ENCODE measurements at places on chromosomes 13 and 19.

GRCh38 chr13:57631596-57632275 lies at the start of gene PCDH17:
Gene PCDH17, plus strand, starts transcription at chr13:57631744. Its CDS starts 803 bp downstream, at chr13:57632547.
- no peak for DNase-seq

DNA sequence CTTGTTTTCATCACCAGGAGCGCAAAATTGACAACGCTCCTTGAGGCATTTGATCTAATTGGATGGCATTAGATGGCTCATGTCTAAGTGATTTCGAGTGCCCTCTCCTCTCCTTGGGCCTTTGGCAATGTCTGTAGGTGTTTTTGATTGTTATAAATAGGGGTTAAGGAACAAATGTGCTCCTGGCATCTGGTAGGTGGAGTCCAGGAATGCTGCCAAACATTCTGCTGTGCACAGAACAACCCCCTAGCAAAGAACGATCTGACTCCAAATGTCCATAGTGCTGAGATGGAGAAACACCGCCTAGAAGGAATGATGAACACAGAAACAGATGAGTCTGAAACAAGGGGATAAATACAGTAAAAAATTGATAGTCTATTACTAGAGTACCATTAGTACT lies 68.0 kb upstream of the C1QTNF9B start:
- no peak for DNase-seq

DNA sequence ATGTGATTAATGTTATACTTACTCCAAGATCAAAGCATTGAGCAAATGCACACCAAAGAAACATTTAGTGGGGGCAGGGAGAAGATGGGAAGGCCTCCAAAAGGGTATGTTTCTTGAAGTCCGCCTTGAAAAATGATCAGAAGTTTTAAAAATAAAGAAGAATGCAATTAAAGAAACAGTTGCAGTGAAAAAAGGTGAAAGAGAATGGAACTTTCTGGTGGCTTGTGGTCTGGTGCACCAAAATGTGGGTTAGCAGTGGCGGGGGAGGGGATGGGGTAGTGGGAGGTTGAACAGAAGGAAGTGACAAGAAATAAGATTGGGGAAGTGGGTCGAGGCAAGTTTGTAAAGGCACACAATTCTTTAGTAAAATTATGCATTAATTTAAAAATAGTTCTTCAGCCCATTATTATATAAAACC lies 2.5 kb downstream of the LCP1 start:
- DNase-seq = peak; percentile 71

DNA sequence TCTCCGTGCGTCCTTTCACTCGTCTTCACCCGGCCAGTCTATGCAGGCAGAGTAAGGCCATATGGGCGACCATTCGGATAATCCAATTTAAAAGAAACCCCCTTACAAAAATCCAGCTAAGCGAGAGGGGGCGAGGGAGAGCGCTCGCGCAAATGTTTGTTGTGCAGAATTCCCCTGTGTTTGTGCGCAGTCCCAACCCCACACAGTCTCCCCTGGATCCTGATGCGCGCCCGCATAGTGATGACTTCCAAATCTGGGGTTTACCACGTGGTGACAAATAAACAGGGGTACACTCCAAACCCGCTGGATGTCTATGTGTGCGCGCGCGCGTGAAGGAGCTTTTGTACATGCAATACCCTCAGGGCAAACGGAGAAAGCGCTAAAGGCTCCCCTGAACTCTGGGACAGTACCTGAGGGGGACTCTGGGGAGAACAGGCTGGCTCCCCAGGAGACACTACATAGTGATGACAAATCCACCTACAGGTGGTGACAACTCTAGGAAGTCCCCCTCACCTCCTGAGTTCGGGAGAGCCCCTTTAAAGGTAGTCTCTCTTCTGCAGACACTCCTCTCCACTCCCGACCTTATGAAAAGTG lies 8.5 kb downstream of the SOX21 start:
- no peak for DNase-seq

- DNase-seq = peak; percentile 54
Measured at GRCh38 chr19:8571006-8571411, 6.2 kb downstream of the MYO1F start.

DNA sequence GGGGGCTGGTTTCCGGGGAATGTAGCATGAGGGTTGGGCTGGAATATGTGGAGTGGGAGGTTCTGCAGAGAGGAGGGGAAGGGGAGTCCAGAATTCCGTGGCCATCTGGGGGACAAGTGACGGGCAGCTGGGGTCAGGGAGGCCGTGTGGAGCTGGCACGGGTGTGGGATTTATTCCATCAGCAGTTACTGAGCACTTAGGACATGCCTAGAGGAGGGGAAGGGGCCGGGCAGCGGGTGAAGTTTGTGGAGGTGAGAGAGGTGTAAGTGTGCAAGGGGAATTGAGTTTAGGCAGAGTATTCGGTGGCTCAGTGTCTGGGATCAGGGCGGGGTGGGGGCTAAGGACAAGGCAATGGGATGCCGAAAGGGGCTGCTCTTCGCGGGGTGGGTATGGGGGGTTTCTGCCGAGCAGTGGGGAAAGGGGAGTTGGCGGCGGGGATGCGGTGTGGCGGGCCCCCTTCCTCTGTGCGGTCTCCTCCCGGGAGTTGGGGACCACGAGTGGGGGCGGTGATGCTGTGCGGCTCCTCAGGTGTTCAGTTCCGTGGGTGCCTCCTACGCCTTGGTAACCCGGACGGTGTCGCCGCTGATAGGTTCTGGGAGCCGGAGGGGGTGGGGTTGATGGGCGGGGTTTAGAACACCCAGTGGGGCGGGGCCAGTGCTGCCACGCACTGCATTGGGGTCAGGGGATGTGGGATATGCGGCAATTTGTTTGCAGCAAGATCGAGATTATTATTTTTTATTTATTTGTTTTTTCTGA lies 5.4 kb downstream of the CCDC61 start:
- DNase-seq = peak; percentile 47

DNA sequence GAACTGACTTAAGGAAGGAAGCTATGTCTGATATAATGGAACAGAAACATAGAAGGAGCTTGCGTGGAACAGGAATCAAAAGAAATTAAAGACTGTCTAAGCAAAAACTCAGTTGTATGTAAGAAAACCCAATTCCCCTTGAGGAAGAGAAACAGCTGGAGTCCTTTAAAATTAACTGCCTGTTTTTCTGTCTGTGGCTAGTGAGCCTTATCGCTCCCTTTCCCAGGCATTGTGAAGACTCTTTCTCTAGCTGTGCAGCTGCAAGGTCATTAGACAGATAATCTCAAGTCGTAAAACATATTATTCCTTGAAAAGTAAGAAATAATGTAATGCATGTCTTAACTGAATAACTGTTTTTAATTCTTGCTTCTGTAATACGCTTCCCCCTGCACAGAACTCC lies 39.7 kb upstream of the IGSF23 start:
- no peak for DNase-seq

DNA sequence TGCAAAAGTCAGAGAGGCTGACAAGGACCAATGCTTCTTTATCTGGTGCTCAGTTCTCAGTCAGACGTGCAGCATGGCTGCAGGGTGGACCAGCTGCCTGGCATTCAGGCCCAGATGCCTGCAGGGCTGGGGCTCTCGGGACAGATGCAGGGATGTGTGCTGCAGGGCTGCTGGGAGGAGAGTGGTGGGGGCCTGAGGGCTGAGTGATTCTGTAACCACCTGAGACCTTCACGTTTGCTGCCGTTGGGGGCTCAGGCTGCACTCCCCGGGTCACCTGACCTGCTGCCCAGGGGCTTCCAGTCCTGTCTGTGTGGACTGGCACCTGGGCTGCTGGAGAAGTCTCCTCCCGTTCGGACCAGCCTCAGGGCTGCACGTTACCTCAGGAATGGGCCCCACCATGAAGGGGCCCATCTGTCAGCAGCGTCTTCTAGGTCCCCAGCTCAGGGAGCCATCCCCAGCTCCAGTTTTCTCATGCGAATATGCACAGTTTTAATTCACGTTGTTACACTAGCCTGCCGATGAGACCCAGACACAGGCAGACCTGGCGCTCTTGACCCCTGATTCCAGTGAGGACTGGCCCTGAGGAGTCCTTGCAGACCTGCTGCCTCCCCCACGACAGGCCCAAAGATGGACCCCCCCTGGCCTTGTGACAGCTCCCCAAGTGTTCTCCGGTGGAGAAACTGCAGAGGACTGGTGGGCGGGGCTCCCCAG lies 16.9 kb downstream of the KCTD15 start:
- no peak for DNase-seq

DNA sequence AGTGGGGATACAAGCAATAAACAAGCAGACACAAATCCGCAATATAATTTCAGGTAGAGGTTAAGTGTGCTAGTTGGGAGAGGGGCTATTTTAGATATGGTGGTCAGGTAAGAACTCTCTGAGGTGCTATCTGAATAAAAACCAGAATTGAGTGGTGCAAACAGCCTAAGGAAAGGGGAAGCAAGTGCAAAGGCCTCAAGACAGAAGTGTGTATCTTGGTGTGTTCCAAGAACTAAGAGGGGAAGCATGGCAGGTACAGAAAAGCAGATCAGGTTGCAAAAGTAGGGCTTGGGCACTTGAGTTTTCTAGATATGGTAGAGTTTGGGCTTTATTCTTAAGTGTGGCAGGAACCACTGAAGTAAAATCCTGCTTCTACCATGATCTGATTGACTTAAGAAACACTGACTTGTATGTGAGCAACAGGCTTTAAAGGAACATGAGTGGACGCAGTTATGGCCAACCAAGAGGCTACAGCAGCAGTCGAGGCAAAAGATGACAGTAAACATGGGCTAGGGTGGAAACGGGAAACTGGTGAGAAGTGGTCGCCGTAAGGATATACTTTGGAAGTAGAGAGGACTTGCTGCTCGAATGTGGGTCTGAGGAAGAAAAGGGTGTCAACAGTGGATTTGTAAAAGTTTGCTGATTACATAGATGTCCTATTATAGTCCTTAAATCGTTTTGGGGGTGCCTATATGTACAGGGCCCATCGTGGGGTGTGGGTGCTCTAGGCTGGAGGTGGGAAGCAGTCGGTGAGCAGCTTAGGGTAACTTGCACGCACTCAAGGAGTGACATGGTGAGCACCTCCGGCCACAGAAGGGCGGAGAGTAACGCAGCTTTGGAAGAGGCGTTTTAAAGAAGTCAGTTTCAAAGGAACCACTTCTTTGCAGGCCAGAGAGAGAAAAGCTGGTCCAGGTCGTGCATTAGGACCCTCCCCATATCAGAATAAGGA lies 677 bp downstream of the TGDS start:
- DNase-seq = peak; percentile 41

GRCh38 chr13:103703246-103703645 lies 637.0 kb upstream of the SLC10A2 start:
- DNase-seq = no peak

GRCh38 chr19:16862826-16863415 lies 25.9 kb upstream of the F2RL3 start:
- no peak for DNase-seq

DNA sequence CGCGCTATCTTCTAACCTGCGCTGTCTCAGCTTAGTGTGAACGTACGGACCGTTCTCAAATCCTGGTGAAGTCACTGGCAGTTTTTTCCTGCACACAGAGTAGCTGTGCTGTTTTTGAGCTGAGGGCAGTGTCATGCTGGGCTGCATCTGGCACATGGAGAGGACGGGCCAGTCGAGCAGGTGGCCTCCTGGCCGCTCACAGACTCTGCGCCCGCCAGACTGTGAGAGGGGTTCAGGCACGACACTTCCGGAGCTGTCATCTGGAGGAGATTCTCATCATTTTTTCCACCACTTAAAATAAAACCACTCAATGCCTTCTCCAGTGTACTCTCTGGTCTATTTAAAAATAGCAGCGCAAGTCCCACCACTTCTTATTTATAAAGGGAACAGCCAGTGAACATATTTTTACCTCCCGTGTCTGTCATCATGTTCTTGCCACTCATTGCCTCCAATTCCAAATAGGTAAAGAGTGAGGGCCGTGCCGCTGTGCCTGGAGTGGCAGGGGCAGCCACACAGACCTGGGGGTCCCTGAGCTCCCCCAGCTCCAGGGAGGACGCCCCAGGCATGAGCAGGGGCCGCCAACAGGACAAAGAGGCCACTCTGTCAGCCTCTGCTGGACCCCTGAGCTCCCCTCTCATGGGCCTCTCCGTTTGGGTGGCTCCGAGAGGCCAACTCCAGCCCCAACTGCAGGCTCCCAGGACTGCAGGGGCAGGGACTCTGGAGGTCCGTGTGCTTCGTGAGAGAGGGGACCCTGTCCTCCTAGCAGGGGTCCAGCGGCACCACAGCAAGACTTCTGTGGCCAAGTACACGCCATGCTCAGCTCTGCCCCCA lies 36.9 kb upstream of the GRTP1 start:
- no peak for DNase-seq

- no peak for DNase-seq
Measured at GRCh38 chr19:13795595-13796300, 505 bp downstream of the ZSWIM4 start.

- DNase-seq = no peak
Measured at GRCh38 chr19:31408460-31409124, 59.4 kb upstream of the TSHZ3 start.

DNA sequence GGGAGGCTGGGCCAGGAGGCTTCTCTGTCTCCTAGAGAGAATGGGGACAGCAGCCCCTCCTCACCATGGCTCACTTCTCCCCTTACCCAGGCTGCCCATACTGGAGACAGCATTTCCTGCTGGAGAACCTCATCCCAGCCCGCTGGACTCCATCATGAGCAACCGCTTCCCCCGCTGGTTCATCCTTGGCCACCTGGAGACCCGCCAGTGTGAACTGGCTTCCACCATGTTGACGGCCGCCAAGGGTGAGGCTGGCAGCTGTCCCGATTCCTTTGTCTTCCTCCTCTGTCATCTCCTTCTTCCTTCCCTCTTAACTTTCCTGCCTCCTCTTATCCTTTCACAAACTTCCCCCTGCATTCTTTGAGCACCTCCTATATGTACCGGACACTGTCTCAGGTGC lies 28.0 kb downstream of the ZSWIM4 start:
- DNase-seq = no peak

- no peak for DNase-seq
Measured at GRCh38 chr13:25214491-25215252, 42.6 kb upstream of the AMER2 start.

GRCh38 chr19:30762651-30763050 lies 390.5 kb downstream of the ZNF536 start:
- no peak for DNase-seq

GRCh38 chr19:6218491-6219146 lies 61.2 kb downstream of the MLLT1 start:
- DNase-seq = peak; percentile 69

DNA sequence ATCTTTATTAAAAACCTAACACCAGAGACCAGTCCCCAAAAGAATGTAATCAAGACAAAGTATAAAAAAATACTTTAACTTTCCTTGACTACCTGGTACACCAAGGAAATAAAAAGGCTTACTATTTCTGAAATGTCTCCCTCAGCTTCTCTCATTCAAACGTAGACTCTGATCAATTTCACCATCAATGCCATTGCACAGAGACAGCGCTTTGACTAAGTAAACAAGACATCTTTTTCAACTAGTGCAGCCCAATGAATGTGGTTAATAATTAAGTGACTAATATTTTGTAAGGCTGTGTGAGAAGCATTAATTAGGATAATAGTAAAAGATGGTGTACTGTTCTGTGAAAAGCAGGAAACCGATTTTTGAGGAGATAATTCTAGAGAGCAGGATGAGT lies 7.3 kb upstream of the RAP2A start:
- DNase-seq = no peak

- DNase-seq = no peak
Measured at GRCh38 chr19:30521937-30522336, 149.8 kb downstream of the ZNF536 start.

GRCh38 chr19:41410336-41411054 lies 12.9 kb downstream of the BCKDHA start:
- DNase-seq = no peak

Data from T-helper 2 cell treated with Interferon-gamma antibody and Interleukin-4, amounts not matched to agents 5 μg/mL and 100 μg/mL, for 36 hours (primary cell).